NCI-H82 (cell line): ENCODE measurements at places on chromosomes 13 and 19.

DNA sequence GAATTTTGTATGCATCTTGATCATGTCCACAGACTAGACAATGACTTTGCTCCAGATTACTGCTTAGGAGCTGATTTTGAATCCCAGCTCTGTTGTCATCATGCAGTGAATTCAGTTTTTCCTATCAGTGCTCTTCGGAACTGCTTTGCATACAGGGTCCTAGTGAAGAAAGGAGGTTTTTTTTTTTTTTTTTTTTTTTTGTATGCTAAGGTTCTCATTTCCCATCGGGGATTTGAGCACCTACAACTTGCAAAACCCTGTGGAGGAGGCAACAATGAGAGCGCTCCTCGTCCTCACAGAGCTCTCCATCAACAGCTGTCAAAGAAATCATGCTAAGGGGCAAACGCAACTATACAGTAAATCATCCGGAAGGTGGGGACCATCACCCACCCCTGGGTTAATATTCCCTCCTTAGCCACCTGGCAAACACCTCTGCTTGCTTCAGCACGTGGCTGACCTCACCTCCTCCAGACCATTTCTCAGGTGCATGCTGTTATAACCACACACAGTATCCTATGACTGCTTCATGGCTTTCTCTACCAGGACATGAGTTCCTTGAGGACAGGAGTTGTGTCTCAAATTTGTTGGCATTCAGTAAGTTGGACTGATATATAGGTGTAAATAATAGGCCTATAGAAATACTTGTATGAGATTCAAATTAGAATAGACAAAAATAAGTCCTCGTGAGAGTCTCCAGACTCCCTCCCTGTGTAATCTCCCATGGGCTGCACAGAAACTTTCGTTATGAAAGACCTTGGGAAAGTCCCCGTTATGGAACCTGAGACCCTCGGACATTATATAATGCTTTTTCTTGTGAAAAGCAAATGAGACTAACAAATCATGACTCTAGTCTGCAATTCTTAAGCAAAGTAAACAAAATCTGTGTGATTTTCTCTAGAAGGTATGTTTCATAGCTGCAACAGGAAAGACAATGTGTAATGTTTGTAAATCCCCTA, 113.8 kb downstream of the KATNAL1 start:
- DNase-seq: no peak

DNA sequence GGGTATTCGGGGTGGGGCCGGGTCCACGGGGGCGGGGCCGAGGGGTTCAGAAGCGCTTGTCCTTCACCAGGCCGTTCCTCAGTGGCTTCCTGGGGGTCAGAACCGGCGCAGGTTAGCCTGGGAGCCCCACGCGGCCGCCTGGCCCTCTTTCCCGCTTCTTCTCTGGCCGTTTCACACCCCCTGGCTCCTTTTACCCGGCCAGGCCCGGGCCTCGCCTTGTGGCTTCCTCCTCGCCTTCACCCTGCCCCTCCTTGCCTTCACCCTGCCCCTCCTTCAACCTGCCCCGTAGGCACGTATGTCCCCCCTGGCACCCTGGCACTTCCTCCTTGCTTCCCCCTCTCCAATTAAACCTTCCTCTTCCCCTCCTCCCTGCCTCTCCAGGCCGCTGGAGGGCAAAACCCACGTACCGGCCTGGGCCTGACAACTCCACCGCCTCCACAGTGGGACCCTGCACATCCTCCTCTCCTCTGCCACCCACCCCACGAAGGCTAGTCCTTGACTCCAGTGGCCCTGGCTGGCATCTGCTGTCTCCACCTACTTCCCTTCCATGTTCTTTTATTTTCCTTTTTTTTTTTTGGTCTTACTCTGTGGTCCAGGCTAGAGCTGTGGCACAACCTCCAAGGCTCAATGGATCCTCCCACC, 25.3 kb downstream of the CERS1 start:
- no peak for DNase-seq

DNA sequence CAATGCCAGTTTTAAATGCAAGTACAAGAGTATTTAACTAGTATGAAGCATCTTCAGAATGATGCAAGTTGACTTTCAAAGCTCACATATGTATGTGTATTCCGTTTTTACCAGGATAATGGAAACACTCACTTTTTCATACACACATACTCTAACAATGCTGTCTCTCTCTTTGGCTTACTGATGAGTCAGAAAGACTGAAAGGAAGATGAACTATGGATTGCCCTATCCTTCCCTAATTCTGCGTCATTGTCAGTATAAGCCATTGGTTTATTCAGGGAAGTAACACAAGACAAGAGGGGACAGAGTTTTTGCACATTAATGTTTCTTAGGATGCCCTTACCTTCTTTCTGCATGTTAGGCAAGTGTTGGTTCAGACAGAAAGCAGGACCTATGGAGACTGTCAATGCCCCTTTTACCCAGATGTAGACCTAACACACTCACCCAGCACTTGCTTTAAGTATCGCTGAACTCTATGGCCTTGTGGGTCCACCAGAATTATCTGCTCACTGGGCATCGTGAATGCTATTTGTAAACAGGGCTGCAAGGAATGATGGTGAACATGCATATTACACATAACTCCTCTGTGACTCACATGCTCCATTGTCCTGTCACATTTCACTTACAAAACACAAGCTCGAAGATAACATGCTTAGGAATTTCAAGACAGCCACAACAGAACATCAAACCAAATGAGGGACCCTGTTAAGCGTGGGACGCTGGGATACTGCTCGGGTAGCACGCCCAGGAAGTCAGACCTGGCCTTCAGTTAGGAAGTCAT, 10.0 kb upstream of the OXGR1 start:
- no peak for DNase-seq

GRCh38 chr13:112838842-112839117, 130.2 kb upstream of the MCF2L start:
- no peak for DNase-seq

DNA sequence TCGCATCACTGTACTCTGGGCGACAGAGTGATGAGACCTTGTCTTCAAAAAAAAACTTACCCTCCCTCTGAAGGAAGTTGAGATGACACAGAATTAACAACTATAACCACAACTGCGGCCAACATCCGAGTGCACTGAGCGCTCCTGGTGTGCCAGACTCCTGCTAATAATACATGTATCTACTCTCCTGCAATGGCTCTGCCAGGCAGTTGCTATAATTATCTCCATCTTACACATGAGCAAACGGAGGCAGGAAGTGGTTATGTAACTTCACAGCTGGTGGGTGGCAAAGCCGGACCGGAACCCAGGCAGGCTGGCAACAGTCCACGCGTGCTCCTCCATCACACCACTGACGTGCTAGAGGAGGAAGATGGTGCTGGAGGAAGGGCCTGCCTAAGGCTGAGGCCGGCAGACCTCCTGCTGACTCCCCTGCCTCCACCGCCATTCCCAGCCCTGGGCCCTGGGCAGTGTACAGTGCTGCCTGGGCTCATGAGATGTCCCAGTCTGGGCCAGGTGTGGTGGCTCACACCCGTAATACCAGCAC, 12.6 kb downstream of the XRCC1 start:
- DNase-seq: no peak

DNA sequence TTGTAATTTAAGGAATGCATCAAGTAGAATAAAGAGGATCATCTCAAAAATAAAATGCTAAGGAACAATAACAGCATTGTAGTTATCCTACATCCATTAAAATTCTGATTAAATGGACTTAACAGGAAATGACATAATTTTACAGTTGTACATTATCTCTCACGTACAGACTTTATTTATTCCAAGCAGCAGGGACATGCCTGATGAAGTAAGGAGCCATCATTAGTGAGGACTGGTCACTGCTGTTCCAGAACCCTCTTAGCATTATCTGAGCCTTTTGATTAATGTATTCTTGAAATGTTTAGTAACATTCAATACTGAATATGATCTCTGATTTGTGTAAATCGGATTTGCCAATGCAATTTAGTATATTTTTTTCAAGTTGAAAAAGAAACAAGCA, 516.1 kb downstream of the DACH1 start:
- DNase-seq: no peak

GRCh38 chr13:49254007-49254406, 6.3 kb downstream of the CDADC1 start:
- no peak for DNase-seq

- DNase-seq: no peak
Observed at GRCh38 chr13:66556306-66556705, 673.8 kb downstream of the PCDH9 start.

GRCh38 chr19:1456121-1456900, 6.4 kb downstream of the APC2 start:
- DNase-seq: no peak

DNA sequence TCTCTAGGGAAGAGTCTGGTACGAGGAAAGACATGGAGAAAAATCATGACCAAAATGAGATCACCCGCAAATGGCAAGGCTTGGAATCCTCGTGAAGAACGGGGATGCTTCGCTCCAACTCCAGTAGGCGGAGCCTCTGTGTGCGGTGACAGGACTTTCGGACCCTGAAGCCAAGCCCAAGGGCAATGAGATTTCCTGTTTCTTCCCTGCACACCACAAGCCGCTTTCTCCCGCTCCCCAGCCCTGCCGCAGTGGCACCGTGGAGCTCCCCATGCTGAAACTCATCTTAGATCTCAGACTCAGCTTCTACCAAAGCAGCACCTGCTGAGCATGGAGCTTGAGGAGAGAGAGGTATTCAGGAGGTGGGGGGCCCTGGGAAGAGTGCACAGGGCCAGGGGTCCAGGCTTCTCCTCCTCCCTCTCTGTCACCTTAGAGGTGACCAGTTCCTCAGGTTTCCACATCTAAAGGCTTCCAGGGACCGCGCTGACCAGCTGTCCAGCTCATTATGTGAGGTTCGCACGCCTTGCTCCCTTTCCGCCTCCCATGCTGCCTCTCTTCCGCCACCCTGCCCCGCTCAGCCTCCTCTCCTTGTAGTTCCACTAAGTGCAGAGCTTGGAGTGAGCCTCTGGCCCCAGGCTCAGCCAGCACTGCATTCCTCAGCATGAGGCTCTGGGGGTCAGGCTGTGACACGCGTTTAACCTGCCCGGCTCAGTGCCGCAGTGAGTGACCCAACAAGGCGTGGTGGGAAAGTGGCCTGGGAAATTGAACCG, 153.8 kb upstream of the SOX1 start:
- no peak for DNase-seq

- DNase-seq: peak; percentile 60
Observed at GRCh38 chr19:10655457-10656312, 1.5 kb downstream of the ILF3 start.

GRCh38 chr19:6514926-6515544, 12.9 kb upstream of the TUBB4A start:
- DNase-seq: no peak

DNA sequence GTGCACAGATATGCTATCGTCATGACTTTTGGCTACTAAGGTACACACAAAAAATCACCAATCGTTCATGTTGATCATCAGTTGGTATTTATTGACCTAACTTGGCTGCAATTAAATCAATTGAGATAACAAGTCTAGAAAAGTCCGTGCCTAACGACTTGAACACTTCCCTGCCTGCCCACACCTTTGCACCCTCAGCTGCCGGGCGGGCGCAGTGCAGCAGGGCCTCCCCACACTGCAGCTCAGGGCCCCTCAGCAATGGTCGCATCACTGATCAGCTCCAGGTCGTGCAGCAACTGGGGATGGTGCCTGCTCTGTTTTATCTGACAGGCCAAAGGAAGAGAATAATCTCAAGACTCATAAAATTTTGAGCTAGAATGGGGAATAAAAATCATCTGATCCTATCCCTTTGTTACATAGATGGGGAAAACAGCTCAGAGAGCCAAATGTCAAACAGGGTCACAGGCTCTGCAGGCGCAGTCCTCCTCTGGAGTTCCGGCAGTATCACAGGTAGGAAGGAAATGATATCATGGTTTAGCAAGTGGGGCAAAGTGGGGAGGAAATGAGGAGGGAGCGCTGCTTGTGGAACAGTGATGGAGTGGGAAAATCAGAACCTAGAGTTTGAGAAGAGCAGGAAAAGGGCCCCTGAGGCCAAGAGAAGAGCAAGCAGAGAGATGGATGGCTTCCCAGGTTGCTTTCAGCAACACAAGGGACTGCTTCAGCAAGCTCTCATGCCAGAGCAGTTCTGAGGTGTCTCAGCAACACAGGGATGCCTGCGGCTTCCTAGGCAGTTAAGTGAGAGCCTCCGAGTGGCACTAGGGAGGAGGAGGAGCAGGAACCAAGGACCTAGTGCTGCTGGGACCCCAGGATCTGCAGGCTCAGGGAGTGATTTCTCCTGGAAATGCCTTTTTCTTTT, 57.5 kb downstream of the SLC7A1 start:
- no peak for DNase-seq

- no peak for DNase-seq
Observed at GRCh38 chr13:33740134-33740538, 77.8 kb upstream of the RFC3 start.

DNA sequence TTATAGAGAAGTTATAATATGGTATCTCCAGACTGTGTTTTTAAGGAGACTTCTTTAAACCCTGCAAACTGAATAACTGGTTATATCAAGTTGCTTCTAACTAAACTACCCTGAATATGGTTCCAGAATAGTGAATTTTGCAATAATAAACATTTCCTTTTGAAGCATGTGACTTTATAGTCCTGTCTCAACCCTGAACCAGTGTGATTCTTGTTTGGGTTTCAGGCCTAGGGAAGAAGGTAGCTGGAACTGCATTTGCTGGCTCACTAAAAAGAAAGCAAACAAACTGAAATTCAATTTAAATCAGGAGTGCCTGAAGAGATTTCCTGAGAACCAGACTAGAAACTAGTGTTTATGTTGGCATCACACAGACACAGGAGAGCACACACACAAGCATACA, 4.9 kb downstream of the ARHGEF7 start:
- no peak for DNase-seq

DNA sequence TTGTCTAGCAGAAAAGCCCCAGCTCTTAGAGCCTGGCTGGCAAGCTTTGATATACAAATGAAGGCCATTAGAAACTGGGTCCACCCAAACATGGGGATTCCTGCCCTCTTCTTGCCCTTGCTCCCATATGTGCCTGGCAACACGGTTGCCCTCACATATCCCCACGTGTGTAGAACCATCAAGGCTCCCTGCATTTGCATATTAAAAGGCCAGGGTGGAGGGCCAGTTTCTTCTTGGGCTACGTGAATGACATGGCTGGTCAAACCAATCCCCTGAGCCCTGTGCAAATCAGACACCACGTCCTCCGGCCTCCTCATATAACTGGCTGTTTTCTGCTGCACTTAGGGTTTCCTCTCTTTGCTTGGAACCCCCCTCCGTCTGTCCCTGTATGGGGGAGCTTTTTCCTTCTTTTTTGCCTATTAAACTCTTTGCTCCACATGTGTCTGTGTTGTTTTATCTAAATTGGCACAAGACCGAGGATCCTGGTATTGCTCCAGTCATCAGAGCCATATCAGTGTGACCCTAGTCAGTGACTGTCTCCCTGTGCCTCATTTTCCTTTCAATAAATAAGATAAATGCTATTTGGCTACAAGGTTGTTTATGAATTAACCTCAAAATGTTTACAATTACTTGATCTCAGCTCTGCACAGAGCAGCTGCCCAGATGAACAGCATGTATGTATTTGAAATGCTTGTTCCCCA, 30.3 kb upstream of the CEACAM1 start:
- DNase-seq: no peak
